Pancreas (tissue), 10 donors: ENCODE measurements at places on chromosomes 4 and X. TPM values are rescaled to one million over a fixed set of nuclear protein-coding genes. Genes with fewer than 3 reads are reported as not detected.

GRCh38 chr4:87270825-87271224 is 50.4 kb upstream of the KLHL8 start:
- no peak for DNase-seq

Gene DDX53
- total RNA-seq, result not detected

DNA sequence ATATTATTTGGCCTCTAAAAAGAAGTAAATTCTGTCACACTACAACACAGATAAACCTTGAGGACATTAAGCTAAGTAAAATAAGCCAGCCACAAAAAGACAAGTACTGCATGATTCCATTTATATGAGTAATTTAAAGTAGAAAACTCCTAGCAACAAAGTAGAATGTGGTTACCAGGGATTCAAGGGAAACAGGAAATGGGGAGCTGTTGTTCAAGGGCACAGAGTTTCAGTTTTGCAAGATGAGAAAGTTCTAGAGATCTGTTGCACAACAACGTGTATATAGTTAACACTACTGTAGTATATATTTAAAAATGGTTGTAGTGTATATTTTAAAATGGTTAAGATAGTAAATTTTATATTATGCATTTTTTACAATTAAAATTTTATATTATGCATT is 25.4 kb downstream of the SEC31A start:
- DNase-seq, result no peak

DNA sequence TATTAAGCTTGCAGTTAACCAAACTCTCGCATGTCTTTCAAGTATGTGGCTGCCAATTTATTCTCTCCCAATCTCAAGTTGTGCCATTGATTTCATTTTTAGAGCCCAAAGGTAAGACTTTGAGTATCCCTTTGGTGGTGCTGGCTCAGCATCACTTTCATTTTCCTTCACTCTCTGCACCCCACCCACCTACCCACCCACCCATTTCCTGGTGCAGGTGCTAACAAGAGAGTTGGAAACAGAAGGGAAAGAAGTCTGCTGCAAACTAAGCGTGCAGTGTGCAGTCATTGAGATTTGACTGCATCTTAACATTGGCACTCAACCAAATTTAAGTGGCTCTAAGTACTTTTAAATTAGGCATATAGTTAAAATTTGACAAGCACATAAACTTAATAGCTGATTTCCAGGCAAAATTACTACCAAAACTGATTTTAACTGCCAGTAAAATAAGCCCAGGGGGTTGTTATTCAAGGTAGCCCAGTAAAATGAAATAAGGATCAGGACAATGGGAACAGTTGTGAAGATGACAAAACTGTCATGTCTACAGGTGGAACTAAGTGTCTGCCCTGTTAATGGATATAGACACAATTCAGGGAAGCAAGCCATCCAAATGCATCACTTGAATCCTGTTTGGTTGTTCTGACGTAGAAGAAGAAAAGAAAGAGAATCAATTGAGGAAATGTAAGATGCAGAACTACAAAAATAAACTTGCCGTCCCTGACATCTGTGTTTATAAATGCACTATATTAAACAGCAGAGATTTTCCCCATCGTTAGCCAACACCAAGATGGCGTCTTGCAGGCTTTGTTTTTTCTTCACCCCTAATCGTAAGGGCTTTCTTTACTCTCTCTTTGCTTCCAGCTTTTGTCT is 184.2 kb downstream of the KDR start:
- no peak for DNase-seq

DNA sequence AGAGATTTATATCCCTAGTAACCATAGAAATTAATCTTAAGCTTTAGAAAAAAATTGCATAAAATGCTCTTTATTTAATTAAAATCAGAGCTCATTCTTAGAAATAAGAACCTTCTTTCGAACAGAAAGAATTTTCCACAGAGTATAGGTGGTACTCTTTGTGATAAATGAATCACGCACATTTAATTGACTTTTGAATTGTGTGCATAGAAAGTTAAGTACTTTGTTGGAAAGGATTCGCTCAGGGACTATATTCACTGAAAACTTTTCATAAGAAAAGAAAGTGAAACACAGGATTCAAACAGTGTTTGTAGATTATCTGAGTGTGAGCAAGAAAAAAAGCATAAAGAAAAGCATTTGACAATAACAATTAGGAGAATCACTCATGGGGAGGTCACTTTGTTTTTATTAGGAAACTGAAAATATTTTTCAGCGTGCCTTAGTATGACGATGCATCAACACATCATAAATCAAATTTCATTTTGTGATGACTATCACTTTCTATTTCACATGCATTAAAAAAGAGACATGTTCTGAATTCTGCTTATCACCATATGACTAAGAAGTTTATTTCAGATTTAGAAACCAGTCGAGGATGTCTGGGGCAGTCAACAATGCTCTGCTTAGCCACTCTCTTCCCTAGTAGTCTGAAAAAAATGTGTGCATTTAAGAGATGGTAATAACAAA is 49.5 kb downstream of the STX18 start:
- no peak for DNase-seq
